ENCODE measurements at places on chromosomes 11 and 22.

DNA sequence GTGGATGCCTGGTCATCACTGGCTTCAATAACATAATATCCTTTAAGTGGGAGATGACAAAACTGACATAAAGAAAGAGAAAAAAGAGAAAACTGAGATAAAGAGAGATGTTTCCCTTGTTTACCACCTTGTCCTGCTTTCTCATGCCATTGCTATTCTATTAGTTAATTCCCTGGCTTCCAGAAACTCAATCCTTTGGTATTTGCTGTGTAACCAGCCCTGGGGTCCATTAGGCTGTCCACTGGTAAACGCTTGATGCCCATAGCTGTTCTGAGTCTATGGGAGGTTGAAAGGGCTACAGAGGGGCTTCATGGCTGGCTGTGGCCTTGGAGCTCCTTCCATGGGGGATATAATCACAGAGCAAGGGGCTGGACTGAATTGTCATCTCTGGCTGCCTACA is 243.4 kb upstream of the PLET1 start:
- no peak for DNase-seq

GRCh38 chr22:20437613-20438426 is at the start of gene SCARF2:
SCARF2 (minus strand) TSS chr22:20437825; CDS start chr22:20437754, 71 bp downstream.
- DNase-seq, result no peak

GRCh38 chr11:44192462-44193100 is 97.1 kb downstream of the EXT2 start:
- DNase-seq, result no peak

GRCh38 chr22:45777046-45777851 is 105.6 kb downstream of the ATXN10 start:
- DNase-seq, result no peak

DNA sequence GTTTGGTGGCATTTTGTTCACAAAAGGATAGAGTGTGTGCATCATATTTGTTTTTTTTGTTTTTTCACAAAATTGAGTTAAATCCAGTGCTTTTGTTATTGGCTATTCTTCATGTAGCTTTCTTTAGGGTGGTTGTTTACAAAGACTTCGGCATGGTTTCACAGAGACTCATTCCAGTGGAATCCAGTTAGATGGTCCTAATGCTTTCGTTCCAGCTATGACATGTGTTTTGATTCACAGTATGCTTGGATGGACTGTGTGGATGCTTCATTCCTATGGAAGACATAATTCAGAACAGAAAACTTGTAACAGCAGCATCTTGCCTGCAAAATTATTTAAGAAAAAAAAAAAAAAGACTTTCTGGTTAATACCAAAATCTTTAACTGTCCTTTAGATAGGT is 97.9 kb downstream of the PDHX start:
- DNase-seq, result no peak

DNA sequence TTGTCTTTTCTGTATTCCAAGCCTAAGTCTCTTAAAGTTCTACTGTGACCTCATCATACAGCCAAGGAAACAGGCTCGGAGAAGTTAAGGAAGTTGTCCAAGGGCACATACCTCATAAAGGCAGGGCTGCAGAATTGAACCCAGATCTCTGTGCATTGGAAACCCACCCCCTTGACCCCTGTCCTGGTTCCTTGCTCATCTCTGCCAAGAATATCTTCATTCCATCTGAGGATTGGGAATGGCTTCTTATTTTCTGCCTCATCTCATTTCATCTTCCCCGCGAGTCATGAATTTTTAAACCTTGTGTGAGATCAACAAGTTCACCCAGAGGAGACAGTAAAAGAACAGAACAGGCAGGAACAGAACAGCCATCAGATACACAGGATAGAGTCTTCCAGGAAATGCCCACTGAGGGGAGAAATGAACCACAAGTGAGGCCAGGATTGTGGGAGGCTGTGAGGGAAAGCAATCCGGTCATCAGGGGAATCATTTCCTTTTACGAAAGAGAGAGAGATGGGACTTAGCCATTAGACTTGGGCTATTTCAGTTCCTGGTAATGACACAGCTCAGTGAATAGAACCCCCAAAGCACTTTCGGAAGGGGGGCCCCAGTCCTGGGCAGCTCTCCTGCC is 34.4 kb upstream of the LRRC10B start:
- DNase-seq, result no peak

DNA sequence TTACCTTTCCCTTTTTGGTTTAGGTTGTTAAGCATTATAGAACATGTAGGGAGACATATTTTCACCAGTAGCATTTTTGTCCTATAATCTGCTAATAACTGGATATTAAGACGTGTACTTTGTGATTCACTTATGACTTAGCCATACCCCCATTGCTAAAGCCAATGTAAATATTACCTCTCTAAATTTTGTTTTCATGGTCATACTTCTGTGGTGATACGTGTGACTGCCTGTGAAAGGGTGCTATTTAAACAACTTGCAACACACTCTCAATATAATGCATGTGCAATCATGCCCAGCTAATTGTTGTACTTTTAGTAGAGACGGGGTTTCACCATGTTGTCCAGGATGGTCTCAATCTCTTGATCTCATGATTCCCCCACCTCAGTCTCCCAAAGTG is 36.2 kb upstream of the PAK1 start:
- no peak for DNase-seq

DNA sequence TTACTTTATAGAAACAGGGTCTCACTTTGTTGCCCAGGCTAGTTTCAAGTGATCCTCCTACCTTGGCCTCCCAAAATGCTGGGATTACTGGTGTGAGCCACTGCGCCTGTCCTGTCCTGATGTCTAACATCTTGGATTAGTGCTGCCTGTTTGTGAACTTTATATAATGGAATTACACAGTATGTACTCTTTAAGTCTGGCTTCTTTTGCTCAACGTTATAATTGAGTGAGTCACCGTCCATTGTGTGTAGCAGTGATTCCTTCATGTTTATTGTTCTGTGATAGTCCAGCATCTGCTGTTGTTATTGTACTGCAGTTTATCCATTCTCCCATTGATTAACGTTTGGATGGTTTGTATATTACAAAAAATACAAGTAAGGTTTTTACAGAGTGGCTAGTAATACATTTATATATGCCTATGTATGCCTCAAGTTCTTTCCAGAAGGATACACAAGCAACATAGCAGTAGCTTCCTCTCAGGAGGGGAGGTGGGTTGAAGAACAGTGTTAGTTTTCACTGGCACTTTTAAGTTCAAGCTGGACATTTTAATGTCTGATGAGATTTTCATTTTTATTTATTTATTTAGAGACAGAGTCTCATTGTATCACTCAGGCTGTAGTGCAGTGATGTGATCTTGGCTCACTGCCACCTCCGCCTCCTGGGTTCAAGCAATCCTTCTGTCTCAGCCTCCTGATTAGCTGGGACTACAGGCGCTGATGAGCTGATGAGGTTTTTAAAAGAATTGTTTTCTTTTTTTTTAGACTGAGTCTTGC is 25.2 kb upstream of the MICALL1 start:
- no peak for DNase-seq

DNA sequence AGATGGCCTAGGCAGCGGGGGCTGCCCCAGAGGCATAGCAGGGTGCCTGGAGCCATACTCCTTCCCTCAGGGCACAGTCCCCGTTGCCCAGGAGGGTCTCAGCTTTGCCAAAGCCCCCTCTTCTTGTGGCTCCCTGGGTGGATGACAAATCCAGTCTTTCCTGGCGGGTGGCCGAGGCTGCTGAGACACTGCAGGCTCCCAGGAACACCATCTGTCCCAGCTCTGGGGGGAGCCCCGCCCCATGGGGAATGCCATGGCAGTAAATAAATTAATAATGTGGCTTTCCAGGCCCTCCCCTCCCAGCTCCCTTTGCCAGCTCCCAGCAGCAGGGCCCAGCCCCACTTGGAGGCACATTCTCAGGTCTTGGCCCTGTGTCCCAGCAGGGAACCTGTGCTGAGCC is 45.0 kb downstream of the PDE2A start:
- DNase-seq, result no peak

DNA sequence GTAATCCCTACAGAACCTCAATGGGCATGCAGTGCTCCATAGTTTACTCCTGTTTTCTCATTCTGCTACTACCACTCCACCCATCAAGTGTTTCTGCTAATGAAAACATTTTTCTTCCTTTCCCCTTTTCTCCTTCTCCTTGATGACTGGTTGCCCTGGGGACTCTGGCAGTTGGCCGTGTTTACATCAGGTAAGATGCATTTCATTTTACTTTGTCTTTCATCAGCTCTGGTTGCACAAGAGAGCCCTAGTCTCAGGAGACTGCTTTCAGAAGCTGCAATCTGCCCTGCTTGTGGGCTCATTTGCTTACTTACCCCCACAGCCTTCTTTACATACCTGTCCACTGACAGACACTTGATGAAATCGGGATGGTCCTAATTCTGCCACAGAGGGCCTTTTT is 19.6 kb upstream of the LIMK2 start:
- DNase-seq, result no peak

DNA sequence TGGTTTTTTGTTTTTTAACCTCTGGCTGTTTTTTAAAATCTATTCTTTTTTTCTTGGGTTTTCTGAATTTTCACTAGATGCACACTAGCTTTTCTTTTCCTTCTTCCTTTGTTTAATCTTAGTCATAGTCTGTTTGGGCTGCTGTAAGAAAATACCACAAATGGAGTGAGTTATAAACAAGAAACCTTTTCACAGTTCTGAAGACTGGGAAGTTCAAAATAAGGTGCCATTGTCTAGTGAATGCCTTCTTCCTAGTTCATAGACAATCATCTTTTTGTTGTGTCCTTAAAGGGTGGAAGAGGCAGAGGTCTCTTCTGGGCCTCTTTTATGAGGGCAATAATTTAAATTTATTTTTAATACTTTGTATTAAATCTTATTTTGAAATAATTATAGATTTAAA is 532.9 kb upstream of the ANO5 start:
- no peak for DNase-seq

GRCh38 chr22:39183991-39184585 is 31.6 kb upstream of the CBX7 start:
- DNase-seq, result no peak

- DNase-seq, result no peak
Measured at GRCh38 chr11:1727861-1728260, 22.5 kb downstream of the IFITM10 start.

DNA sequence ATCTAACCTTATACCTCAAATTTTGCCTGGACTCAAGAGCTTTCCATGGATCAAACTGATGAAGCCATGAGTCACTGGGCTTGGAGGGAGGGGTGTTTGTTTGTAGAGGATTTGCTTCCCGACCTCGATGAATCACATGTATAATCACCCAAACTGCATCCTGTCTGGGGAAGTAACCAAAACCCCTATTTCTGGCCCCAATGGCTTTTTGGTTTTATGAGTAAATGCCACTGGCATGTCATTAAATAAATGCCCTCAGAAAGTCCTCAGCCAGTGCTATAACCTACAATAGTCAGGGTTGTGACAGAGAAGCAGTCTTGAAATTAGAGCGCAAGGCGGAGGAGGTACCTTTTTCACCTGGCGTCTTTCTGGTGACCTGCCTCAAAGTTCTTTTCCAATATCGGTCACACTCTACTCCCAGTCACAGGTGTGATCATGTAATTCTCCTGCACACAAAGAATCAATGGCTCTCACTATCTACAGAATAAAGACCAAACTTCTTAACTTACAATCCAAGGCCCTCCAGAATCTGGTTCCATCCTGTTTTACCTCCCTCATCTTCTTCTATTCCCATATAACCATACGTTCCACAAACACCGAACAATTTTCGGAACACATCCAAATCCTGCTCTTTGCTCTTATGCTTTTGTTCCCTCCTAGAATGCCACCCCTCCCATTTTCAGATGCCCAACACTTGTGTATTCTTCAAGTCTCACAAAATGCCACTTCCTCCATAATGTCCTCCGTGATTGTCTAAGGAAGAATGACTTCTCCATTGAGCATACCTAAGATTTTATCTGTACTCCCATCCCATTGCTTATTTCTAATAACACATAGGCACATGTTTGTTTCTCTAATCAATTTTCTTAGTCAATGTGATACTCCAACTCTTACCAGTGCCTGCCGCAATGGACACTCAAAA is 81.3 kb upstream of the BLID start:
- no peak for DNase-seq

- DNase-seq, result no peak
Measured at GRCh38 chr11:105641433-105641832, 31.6 kb downstream of the GRIA4 start.

DNA sequence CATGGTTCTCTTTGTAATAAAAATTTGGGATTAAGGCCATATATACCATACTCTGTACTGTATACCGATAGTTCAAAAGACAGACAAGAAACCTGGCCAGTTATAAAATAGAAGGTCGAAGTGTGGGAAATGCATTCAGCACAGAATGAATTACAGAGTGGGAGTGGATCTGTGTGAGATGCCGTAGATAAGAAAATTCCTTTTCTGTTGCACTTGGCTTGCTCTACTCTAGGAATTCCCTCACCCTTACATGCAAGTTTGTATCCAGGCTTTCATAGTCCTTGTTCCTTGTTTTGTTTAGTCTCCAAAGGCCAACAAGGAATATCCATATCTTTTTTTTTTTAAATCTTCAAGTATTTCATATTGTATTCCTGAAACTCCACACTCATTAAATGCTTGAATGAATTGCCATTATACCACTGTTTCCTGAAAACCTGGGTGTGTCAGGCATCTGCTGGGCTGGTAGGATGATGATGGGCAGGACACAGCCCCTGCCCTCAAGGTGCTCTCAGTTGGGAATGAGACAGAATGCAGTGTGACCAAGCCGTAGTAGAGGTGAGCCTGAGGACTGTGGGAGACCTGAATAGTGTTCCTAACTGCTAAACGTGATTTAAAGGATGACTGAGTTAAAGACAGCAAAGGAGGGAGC is 53.5 kb downstream of the TEAD1 start:
- DNase-seq, result no peak
